ENCODE measurements at places on chromosomes 4 and X. TPM values are rescaled to one million over a fixed set of nuclear protein-coding genes. Genes with fewer than 3 reads are reported as not detected.
A peak's percentile ranks its signal among the peaks of the same experiment; 100 is the strongest.

GRCh38 chrX:8815460-8816065, 14.4 kb upstream of the FAM9A start:
- H3K4me3 ChIP-seq: no peak overlapping the region
- H3K4me1 ChIP-seq: no peaks in the 10 kb centered on the region
- no peak overlapping the region for H3K27ac ChIP-seq
- H3K27me3 ChIP-seq: peaks cover 2% of the 10 kb centered on the region

DNA sequence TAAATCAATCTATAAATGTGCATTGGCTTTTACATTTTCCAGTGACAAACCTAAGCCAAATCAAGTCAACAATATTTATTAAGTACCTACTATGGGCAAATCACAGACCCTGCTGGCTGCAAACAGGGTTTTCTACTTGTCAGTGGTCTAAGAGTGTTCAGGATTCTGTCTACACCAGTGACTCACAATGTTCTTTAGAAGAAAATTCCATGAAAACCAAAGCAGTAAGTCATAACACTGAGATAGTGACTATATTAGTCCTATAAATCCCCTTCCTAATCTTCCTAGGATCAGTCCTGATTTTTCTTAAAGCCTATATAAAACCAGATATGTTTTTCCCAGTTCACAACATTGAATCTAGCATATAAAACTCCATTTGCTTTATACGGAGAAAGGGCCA, 69.7 kb downstream of the PPP3CA start:
- peaks cover 43% of the 10 kb centered on the region for H3K4me1 ChIP-seq
- no peak overlapping the region for H3K27ac ChIP-seq
- no peak overlapping the region for H3K4me3 ChIP-seq
- H3K36me3 ChIP-seq: peaks cover 9% of the 10 kb centered on the region

DNA sequence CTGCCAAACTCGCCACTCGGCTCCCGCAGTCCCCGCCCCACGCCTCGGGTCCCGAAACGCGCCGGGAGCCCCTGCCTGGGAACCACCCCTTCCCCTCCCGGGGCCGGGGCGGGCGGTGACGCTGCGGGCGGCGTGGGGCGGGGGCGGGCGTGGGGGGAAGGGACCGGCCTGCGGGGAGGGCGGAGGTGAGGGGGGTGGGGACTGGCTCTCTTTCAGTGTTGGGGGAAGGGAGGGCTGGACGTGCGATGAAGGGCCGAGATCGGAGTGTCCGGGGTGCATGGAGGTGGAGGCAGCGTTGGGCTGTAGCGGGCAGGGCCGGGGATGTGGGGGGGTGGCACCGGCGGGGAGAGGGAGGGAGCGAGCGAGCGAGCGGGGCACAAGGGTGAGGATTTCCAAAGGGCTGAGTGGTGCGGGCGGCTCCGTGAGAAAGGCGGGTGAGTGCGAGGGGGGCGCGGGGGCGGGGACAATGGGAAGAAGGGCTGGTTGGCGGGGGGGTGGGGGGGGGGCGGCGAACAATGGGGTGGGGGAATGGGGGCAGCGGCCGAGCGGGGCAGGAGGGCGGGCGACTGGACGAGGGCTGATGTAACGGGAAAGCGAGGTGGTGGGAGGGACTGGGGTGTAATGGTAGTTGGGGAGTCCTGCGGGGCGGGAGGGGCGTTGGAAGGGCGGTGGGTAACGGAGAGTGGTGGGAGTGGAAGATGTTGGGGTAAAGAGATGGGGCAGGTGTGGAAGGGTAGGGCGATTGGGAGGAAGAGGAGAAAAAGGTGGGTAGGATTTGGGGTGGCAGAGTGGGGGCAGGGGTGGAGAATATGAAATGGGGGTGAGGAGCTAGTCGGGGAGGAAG, 578 bp downstream of the DCUN1D4 start:
- DNase-seq: peak; percentile 56
- H3K4me3 ChIP-seq: peak overlapping the region; percentile 91
- no peak overlapping the region for H3K27ac ChIP-seq
- peaks cover 4% of the 10 kb centered on the region for H3K36me3 ChIP-seq
- H3K4me1 ChIP-seq: peaks cover 13% of the 10 kb centered on the region
- H3K27me3 ChIP-seq: peaks cover 9% of the 10 kb centered on the region

DNA sequence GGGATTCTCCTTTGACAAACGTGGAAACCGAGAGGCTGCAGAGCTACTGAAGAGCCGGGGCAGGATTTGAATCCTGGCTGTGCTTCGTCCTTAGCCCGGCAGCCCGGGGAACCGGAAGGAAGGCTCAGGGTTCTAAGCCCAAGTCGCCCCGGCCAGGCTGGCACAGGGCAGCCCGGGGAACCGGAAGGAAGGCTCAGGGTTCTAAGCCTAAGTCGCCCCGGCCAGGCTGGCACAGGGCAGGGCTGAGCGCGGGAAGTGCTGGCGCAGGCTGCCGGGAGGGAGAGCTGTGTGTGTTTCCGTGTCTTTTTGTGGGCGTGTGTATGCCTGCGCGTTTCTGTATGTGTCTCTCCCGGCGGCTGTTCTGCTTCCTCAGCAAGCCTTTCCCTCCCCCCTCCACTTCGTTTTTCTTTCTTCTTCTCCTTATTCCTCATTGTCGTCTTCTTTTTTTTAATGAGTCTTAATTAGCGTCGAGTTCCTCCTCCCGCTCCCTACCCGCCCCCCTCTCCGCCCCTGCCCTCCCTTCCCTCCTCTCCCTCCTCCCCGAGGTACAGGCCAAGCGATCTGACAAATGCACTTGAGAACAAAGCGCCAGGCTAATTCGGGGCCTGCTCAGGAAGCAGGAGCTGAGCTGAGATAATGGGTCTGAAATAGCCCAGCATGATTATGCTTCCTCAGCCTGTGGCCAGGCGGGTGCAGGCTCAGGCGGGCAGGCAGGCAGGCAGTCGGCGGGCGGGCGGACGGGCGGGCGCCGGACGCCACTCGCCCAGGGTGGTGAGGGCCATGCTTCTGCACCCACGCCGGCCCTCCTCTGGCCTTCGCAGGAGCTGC, 65.9 kb downstream of the EFNB1 start:
- H3K27me3 ChIP-seq: peaks cover 3% of the 10 kb centered on the region
- peak; percentile 41 for DNase-seq
- no peak overlapping the region for H3K4me3 ChIP-seq
- no peak overlapping the region for H3K27ac ChIP-seq

DNA sequence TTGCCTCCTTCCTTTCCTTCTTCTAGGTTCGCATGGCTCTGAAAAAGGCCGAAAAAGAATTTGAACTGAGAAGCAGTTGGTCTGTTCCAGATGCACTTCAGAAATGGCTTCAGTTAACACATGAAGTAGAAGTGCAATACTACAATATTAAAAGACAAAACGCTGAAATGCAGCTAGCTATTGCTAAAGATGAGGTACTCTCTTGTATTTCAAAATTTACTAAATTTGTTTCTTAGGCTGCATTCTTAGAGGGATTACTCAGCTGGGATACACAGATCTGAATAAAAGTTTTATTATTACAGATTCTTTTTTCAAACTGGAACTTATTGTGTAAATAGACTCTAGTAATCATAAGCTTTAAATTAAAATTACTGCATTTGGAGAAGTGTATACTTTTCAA, 146.9 kb downstream of the STIM2 start:
- H3K4me3 ChIP-seq: no peak overlapping the region
- H3K27ac ChIP-seq: no peak overlapping the region
- H3K27me3 ChIP-seq: peaks cover 2% of the 10 kb centered on the region
- DNase-seq: no peak
- peaks cover 13% of the 10 kb centered on the region for H3K36me3 ChIP-seq

DNA sequence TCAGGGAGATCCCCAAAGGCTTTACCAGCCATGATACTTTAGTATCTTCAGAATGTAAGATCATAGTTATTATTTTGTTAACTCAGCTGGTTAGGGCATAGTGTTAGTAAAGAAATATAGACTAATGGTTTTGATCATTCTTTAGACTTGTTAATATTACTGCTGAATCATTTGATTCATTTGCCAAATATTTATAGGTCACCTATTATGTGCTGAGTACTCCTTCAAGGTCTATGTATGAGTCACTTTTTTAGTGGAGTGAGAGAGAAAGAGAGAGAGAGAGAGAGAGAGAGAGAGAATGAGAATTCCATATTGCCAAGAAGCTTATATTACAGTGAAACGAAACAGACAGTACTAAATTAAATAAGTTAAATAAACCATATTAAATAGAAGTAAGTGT, 110.3 kb downstream of the UBE2NL start:
- no peak for DNase-seq
- no peaks in the 10 kb centered on the region for H3K27me3 ChIP-seq
- no peak overlapping the region for H3K4me3 ChIP-seq
- no peaks in the 10 kb centered on the region for H3K36me3 ChIP-seq
- no peaks in the 10 kb centered on the region for H3K4me1 ChIP-seq

- H3K4me3 ChIP-seq: no peak overlapping the region
- no peak for DNase-seq
- H3K4me1 ChIP-seq: no peaks in the 10 kb centered on the region
- no peak overlapping the region for H3K27ac ChIP-seq
- no peaks in the 10 kb centered on the region for H3K36me3 ChIP-seq
Measured at GRCh38 chr4:94491322-94491721, 39.6 kb downstream of the PDLIM5 start.

DNA sequence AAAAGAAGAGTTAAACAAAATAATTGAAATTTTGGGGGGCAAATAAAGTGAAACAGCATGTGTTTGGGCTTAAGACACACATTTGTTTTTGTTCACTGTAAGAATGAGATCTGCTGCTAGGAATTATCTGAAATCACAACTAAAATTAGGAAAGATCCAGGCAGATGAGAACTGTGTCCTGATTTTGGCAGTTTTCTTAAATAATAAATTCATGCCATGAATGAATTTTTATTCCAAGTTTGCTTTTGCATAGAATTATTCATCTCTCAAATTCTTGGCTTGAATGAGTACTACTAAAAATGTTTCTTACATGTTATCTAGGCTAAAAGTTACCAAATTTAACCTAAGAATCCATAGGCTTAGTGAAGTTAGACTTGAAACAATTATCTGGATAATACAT, 321.7 kb downstream of the ANK2 start:
- peaks cover 5% of the 10 kb centered on the region for H3K36me3 ChIP-seq
- DNase-seq: no peak
- no peaks in the 10 kb centered on the region for H3K27me3 ChIP-seq
- no peaks in the 10 kb centered on the region for H3K4me1 ChIP-seq
- H3K4me3 ChIP-seq: no peak overlapping the region
- no peak overlapping the region for H3K27ac ChIP-seq

GRCh38 chr4:165838575-165838974, 34.5 kb upstream of the TLL1 start:
- H3K4me1 ChIP-seq: peaks cover 23% of the 10 kb centered on the region
- H3K36me3 ChIP-seq: no peaks in the 10 kb centered on the region
- no peaks in the 10 kb centered on the region for H3K27me3 ChIP-seq

DNA sequence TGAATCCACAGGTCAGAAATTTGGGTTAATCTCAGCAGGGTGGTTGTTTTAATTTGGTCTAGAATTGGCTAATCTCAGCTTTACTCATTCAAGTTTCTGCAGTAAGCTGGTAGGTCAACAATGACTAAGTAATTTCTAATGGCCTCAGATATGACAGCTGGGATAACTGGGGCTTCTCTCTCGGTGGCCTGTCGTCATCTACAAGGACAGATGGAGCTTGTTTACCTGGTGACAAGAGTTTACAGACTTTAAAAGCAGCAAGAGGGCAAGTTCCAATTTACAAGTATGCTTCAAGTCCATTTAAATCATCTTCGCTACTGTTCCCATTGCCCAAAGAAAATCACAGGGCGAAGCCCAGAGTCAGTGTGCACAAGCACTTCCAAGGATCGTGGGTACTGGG, 453.9 kb downstream of the PDHA2 start:
- no peaks in the 10 kb centered on the region for H3K36me3 ChIP-seq
- H3K4me3 ChIP-seq: no peak overlapping the region
- no peak overlapping the region for H3K27ac ChIP-seq
- no peaks in the 10 kb centered on the region for H3K27me3 ChIP-seq

DNA sequence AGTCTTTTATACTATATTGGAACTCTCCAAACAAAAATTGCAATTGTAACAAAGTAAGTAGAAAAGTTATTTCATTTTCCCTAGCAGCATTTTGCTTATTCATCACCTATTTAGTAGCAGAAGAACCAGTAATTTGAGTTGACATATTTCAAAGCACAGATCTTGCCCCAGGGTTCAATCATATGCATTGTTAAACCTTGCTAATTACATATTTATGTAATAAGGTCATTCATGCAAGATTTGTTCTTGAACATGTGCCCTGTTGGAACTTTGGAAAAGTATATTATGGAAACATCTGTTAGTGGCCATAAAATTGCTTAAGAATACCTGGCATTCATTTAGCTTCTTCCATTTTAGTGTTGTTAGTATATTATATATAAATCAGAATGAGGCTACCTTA, 191.7 kb downstream of the TLL1 start:
- no peaks in the 10 kb centered on the region for H3K4me1 ChIP-seq
- peaks cover 19% of the 10 kb centered on the region for H3K36me3 ChIP-seq
- no peak overlapping the region for H3K4me3 ChIP-seq
- H3K27me3 ChIP-seq: no peaks in the 10 kb centered on the region

DNA sequence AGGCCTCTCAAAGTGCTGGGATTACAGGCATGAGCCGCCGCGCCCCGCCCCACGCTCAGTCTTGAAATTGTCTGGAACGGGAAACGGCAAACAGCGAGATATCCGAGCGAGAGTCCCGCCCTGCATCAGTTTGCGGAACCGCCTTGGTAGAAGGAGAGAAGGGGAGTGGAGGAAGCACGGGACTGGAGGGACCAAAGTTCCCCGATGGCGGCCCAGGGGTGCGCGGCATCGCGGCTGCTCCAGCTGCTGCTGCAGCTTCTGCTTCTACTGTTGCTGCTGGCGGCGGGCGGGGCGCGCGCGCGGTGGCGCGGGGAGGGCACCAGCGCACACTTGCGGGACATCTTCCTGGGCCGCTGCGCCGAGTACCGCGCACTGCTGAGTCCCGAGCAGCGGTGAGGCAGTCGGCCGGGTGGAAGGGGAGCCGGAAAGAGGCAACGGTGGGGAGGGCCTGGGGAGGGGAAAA, at the start of gene BST1:
BST1 (plus strand) TSS at position 125 of the 463 bp plus-strand sequence; CDS start at position 205, 80 bp downstream.
- H3K36me3 ChIP-seq: peaks cover 15% of the 10 kb centered on the region
- H3K27ac ChIP-seq: no peak within 1 kb of the TSS

DNA sequence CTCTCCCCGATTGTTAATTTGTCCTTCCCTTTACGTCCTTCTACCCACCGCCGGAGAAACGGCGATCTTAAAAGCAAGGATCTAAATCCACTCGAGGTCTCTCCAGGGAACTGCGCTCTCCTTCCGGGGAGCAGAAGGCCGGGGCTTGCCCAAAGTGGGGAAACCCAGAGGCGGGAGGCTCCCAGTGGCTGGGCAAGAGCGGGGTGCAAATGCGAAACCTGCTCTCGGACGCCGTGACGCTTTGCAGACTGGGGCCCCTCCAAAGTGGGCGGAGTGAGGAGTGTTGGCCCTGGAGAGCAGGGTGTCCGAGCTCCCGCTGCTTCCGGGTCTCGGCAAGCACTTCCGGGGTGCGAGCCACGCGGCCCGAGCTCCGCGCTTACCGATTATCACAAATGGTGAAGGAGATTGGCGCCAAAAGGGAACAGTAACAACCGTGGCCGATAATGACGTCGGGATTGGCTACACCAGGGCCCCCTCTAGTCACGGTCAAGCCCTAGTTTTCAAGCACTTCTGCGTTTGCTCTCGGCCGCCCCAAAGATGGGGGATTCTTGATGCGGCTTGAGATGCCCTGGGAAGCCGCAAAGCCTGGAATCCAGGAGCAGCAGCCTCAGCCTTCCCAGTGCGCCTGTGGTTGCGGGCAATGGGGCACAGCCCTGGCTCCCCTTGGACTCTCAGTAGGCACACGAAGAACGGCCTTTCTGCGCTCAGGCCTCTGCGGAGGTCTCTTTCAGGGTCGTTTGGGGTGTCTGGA, 29.0 kb downstream of the HAND2 start:
- peaks cover 25% of the 10 kb centered on the region for H3K4me1 ChIP-seq
- no peak overlapping the region for H3K27ac ChIP-seq
- no peaks in the 10 kb centered on the region for H3K36me3 ChIP-seq
- peaks cover 19% of the 10 kb centered on the region for H3K27me3 ChIP-seq

The HS6ST2 gene
- total RNA-seq: 1.1 TPM

The NCBP2L gene
- not detected for total RNA-seq

The ZNF827 gene
- total RNA-seq: 22.8 TPM

The SRD5A3 gene
- total RNA-seq: 74.2 TPM

The DGKK gene
- total RNA-seq: 0.49 TPM
